ENCODE measurements at places on chromosomes 4 and X.

DNA sequence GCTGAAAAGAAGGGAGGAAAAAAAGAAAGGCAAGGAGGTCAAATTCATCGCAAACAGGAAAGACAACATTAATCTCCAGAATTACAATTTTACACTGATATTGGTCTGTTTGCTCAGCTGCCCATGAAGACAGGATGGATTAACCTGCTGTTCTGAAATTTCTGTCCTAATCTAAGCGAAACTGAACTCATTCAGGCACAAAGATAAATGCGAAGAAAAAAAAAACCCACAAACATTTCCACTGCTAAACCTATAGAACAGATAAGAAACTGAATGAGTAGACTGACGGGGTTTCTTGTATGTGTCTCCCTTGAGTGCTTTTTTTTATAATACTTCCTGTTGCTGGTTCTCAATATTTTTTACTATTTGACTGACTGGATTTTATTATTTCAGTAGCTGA is 251.8 kb upstream of the FTHL17 start:
- DNase-seq: no peak

- DNase-seq: no peak
These were observed 7.6 kb upstream of the XPNPEP2 start for GRCh38 chrX:129731228-129731627.

DNA sequence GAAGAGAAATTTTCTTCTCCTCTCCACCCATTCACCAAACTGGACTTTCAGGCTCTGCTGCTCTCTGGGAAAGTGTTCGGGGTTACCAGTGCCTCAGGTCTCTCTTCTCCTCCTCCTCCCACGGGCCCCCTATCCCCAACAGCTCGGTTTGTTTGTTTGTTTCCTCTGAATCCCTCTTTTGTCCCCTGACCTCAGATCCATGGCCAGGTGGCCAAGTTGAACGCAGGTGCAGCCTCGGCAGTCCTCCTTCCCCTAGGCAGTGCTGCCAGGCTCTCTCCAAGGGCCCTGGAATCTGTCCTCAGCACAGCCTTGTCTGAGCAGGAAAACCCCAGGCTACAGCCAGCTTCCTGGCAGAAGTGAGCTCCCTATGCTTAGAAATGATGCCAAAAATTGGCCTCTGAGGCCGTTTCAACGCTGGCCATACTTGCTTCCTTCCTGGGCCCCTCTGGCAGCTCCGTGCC is 60.0 kb downstream of the FHDC1 start:
- DNase-seq: no peak

- DNase-seq: no peak
These were observed 218.8 kb downstream of the C4orf33 start for GRCh38 chr4:129314781-129315180.

- no peak for DNase-seq
These were observed 30.0 kb upstream of the GTPBP6 start for GRCh38 chrX:348461-349117.

GRCh38 chr4:112978691-112979472 is 70.6 kb upstream of the ANK2 start:
- DNase-seq: no peak

DNA sequence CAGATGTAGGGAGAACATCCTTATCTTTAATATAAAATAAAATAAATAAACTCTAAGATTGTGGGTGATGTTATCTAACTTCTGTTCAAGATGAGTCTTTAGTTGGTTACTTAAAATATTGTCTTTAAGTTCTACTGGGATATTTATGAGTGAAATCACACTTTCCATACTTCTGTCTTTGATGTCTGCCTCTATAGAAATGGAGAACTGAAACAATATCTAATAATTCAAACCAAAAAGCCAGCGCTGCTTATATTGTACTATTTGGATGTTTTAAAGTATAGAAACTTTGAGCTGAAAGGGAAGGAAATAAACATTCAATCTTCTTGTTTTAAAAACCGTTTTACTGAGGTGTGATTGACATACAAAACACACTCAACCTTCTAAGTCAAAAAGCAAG is 44.8 kb upstream of the RPS6KA3 start:
- no peak for DNase-seq
